ENCODE measurements at places on chromosomes 5 and 9. TPM values are rescaled to one million over a fixed set of nuclear protein-coding genes. Genes with fewer than 3 reads are reported as not detected.
A peak's percentile ranks its signal among the peaks of the same experiment; 100 is the strongest.

The COL5A1 gene
- 0.30 TPM for total RNA-seq

The CCDC171 gene
- 1.3 TPM for total RNA-seq

The GRIN3A gene
- not detected for total RNA-seq

The AK8 gene
- total RNA-seq: not detected

GRCh38 chr5:131571669-131572168, 63.3 kb downstream of the RAPGEF6 start:
- no peak overlapping the region for H3K27ac ChIP-seq
- peaks cover 35% of the 10 kb centered on the region for H3K36me3 ChIP-seq
- DNase-seq: no peak

DNA sequence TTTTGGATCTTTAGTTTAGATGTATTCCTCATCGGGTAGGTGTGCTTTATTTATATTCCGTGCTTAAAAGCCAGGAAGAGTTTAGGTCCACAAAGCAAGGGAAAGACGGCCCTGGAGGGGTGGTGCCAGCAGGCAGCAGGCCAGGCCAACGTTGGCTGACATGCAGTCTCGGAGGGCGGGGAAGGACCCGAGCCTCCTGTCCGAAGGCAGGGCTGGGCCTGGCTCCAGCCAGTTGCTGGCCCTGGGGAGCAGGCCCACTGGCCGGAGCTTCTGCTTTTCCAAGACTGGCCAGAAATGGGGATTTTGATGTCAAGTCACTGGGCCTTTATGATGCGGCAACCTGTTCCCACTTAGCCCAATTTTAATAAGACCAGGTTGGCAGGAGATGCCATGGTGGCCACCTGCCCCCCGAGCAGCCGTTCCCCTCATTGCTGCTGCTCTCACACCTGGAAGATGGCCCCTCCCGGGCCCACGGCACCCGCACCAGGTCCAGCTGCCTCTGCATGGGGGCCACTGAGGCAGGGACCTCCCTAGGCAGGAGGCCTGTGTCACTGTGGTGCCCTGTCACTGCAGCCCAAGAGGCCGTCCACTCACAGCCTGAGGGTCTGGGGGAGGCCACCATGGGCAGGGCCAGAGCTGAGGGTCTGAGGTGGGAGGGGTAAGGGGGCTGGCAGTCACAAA, 23.2 kb downstream of the LPCAT1 start:
- H3K4me1 ChIP-seq: peaks cover 25% of the 10 kb centered on the region
- H3K36me3 ChIP-seq: peaks cover 17% of the 10 kb centered on the region
- no peak for DNase-seq
- H3K4me3 ChIP-seq: no peak overlapping the region
- no peaks in the 10 kb centered on the region for H3K27me3 ChIP-seq

DNA sequence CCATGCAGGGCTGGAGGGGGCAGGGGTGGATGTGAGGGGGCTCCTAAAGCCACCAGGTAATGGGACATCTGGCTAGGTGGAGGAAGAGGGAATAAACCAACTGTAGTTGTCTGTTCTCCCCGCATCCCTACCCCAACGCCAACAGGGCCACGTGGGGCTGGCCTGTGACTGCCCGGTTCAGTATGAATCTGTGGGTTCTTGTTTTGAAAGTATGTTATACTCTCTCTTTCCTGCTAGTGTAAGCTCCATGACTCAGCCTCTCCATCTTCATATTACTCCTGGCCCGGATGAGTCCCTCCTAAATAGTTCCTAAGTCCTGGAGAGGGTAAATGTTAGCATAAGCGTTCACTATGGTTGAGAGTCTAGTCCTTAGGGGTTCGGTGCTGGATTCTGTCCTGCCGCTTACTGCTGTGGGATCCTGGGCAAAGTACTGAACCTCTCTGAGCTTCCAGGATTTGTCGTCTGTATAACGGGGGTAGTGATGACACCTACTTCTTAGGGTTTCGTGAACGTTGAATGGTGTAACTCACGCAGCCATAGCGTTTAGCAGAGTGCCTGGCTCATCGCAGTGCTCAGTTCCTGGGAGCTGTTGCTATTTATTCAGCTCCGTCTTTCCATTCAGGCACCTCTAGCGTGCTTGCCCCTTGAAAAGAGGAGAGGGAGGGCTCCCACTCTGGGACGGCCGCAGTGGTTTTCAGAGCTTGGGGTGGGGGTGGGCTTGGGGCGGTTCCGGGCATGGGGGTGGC, 28.8 kb downstream of the LHX2 start:
- no peak for DNase-seq
- peaks cover 7% of the 10 kb centered on the region for H3K4me1 ChIP-seq
- no peak overlapping the region for H3K4me3 ChIP-seq
- H3K36me3 ChIP-seq: no peaks in the 10 kb centered on the region
- peaks cover 58% of the 10 kb centered on the region for H3K27me3 ChIP-seq

GRCh38 chr5:158203261-158203660, 344.3 kb upstream of the CLINT1 start:
- no peaks in the 10 kb centered on the region for H3K4me1 ChIP-seq
- H3K36me3 ChIP-seq: no peaks in the 10 kb centered on the region
- no peak for DNase-seq
- H3K4me3 ChIP-seq: no peak overlapping the region
- no peak overlapping the region for H3K27ac ChIP-seq

- H3K36me3 ChIP-seq: no peaks in the 10 kb centered on the region
- H3K27me3 ChIP-seq: peaks cover 7% of the 10 kb centered on the region
- no peak overlapping the region for H3K4me3 ChIP-seq
These were observed 141.5 kb downstream of the FSTL4 start for GRCh38 chr5:133470841-133471240.

GRCh38 chr9:114930056-114930812, at the start of gene TNFSF8:
TNFSF8 (minus strand) TSS chr9:114930591; CDS start chr9:114930303, 288 bp downstream.
- peak; percentile 87 for DNase-seq
- H3K27ac ChIP-seq: peak within 1 kb of the TSS; percentile 99
- peaks cover 49% of the 10 kb centered on the region for H3K36me3 ChIP-seq
- H3K27me3 ChIP-seq: no peaks in the 10 kb centered on the region
- H3K4me3 ChIP-seq: peak within 1 kb of the TSS; percentile 96
- H3K4me1 ChIP-seq: peaks cover 45% of the 10 kb centered on the region

- H3K4me1 ChIP-seq: peaks cover 14% of the 10 kb centered on the region
- peaks cover 35% of the 10 kb centered on the region for H3K27me3 ChIP-seq
- H3K4me3 ChIP-seq: no peak overlapping the region
- no peaks in the 10 kb centered on the region for H3K36me3 ChIP-seq
- no peak overlapping the region for H3K27ac ChIP-seq
- DNase-seq: no peak
These were observed 6.5 kb downstream of the RORB start for GRCh38 chr9:74503666-74504065.

DNA sequence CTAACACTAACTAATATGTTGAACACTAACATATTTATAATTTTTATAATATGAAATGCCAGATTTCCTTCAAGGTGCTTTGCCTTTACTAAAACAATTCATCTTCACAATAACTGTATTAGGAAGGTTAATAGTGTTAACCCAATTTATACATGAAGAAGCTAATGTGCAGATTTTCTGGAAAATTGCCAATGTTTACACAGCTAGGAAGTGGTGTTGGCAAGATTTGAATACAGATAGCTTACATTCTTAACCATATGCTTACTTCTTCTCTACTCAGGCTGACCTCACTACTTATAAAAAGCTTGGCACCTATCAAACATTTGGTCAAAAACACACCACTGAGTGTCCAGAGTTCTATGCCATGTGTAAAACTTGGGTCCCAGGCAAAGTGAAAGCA, 445.4 kb upstream of the ITGA1 start:
- no peak for DNase-seq
- no peaks in the 10 kb centered on the region for H3K36me3 ChIP-seq
- H3K4me1 ChIP-seq: no peaks in the 10 kb centered on the region
- no peaks in the 10 kb centered on the region for H3K27me3 ChIP-seq
- no peak overlapping the region for H3K4me3 ChIP-seq

Measured in activated CD4-positive, alpha-beta T cell treated with anti-CD3 and anti-CD28 coated beads, Interleukin-2, amount 10 ng/mL, durations not matched to agents 7 days and 5 days (primary cell).